Stimulated activated naive CD8-positive, alpha-beta T cell treated with anti-CD3 and anti-CD28 coated beads, Interleukin-15, Interleukin-2, amounts not matched to agents 100 U/mL and 50 U/mL, for 24 hours (primary cell): ENCODE measurements at places on chromosomes 6 and 20.

DNA sequence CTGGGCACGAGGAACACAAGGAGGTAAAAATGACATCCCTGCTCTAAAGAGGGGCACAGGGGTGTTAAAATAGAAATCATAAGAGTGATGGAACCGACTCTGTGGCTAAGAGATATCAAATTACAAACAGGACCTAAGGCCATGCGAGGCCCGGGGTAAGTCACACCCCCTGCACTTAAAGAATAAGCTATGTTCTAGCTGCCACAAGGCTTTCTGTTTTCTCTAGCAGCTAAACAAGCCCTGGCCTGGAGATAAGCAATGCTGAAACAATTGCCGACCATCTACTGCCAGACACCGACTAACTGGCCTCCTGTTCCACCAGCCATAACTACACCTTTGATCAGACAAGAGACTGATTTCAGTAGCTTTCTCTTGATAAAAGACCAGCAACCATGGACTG, 32.4 kb downstream of the MDGA1 start:
- no peak for DNase-seq

DNA sequence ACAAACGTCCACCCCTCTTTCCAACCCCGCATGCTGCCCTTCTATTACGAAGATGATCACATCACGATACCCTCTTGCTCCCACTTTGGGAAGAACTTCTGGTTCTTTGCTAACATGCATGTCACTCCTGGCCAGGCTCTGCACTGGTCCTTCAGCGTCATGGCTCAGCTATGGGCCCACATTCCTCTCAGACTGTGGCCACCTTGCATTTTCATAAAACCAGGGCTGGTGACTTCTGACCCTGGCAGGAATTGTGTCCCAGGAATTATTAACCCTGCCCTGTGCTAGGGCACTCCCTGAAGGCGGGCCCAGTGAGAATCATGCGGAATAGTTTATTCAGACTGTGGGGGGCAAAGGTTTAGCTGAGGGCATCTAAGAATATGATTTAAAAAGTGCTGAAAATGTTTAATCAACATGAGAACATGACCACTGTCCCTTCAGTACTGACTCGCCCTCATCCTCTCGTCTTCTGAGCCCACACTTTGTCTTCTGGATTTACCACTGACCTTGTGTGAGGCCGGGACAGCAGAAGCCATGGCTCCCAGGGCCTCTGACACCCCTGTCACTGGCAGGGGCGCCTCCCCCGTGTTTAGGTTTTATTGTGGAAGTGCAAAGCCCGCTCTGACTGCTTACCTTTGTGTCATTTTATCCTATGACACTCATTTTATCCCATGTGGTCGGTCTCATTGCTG, 38.1 kb upstream of the THBS2 start:
- DNase-seq: no peak

GRCh38 chr6:15259766-15260098, 13.9 kb downstream of the JARID2 start:
- DNase-seq: no peak

- DNase-seq: no peak
Observed at GRCh38 chr6:19836799-19837510, at the start of gene ID4. Gene ID4 (plus strand): TSS chr6:19837370. CDS start chr6:19837755, 385 bp downstream.

- no peak for DNase-seq
Observed at GRCh38 chr6:3612341-3613041, 139.0 kb downstream of the PXDC1 start.

DNA sequence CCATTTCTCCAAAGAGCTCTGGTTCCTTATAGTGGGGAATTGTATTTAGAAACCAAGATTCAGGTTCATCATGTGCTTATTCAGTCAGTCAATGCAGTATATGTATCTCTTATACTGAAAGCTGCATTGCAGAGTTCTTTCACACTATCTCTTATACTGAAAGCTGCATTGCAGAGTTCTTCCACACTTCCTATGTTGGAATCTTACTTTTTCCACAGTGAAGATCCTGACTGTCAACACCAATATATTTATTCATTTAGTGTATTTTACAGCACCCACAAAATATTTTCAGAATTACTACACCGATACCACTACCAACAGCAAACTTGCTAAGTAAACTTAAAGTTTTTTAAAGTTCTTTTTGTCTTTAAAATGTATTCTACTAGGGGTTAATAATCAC, 349.3 kb upstream of the MMS22L start:
- DNase-seq: no peak

- DNase-seq: peak; percentile 71
Observed at GRCh38 chr6:12289933-12290820, at the start of gene EDN1. Gene EDN1 (plus strand): TSS chr6:12290361. CDS start chr6:12290630, 269 bp downstream.

DNA sequence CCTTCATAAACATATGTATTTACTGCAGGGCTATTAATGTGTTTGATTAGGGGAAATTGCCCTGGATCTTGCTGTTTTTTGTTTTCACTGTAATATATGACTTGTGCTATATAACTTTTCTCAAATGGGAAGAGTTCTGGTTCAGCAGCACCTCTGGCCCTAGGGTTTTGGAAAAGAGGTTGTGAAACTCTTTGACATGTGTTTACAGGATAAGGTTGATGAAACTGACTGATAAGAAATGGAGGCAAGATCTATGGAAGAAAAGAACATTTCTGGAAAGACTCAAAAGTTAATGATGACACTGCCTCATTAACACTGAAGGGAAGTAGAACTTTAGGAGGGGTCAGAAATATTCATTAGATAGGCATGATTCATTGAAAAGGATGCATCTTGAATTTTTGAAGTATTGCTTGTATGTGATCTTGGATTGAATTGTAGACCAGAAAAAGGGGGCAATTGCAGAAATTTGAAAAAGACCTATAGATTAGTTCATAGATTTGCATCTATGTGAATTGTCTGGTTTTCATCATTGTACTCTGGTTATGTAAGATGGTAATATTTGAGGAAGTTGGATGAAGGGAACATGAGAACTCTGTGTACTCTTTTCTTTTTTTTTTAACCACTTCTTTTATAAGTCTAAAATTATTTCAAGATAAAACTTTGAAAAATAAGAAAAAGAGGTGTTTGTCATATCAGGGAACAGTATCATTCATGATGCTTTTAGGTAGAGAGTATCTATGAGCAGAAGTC, 54.0 kb downstream of the UTRN start:
- DNase-seq: no peak

DNA sequence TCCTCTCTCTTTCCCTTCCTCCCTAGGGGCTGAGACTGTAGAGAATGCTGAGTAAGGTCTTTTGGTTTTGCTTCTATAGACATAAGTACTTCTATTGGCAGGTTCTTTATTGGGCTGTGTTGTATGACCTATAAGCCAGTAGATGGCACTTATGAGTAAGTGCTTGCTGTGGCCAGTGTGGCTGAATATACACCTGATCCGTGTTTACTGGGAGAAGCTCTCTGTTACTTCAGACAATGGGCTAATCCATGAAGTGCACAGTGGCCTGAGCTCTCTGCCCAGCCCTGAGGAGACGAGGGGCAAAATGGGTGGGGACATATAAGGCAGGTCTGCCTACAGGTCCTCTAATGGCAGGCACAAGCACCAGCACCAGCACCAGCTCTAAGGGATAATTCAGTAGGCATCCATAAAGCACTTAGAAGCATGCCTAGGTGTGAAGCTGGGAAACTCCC, 610.3 kb downstream of the RNF144B start:
- no peak for DNase-seq

- DNase-seq: no peak
Observed at GRCh38 chr6:145147559-145147958, 587.8 kb downstream of the EPM2A start.

DNA sequence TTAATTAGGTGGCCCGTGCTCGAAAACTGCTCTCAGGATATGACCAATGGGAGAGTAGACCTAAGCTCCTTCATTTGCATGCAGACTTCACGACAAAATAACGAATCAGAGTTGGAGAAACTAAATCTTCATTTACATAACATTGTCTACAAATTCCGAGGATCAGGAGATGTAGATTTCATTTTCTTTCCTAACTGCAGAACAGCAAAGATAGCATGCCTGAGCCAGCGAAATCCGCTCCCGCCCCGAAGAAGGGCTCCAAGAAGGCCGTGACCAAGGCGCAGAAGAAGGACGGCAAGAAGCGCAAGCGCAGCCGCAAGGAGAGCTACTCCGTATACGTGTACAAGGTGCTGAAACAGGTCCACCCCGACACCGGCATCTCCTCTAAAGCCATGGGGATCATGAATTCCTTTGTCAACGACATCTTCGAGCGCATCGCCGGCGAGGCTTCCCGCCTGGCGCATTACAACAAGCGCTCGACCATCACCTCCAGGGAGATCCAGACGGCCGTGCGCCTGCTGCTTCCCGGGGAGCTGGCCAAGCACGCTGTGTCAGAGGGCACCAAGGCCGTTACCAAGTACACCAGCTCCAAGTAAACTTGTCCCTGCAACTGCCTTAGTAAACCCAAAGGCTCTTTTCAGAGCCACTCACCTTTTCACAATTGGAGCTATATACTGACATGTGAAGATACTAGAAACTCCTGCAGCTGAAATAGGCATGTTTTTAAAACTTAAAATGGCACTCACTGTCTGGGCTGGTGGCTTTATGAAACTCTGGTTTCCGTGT, 96.5 kb downstream of the HFE start:
- peak; percentile 68 for DNase-seq

DNA sequence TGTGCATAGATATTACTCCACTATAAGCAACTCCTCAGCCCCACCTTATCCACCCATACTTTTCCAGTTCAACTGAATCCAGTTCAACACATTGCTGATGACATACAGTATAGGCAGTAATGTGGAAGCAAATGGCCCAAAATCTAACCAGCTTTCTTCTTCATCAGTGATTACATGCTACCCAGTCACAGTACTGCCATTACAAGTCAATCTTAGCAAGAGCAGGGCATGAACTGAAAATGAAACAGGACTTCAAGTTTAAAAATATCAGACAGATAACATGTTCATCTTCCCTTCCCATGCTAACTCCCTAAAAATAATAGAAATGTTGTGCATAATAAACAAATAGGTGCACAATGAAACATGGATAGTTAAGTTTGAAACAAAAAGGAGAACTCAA, 19.2 kb downstream of the RRAGD start:
- DNase-seq: no peak
